ENCODE measurements at places on chromosomes 16 and 17.

GRCh38 chr16:78642621-78643285 lies 543.3 kb downstream of the WWOX start:
- no peak for DNase-seq

GRCh38 chr17:2207815-2208515 lies 95.6 kb downstream of the SMG6 start:
- DNase-seq: no peak

- no peak for DNase-seq
Observed at GRCh38 chr16:70527315-70527996, 3.8 kb downstream of the SF3B3 start.

GRCh38 chr16:29024278-29024677 lies 39.4 kb downstream of the LAT start:
- no peak for DNase-seq

DNA sequence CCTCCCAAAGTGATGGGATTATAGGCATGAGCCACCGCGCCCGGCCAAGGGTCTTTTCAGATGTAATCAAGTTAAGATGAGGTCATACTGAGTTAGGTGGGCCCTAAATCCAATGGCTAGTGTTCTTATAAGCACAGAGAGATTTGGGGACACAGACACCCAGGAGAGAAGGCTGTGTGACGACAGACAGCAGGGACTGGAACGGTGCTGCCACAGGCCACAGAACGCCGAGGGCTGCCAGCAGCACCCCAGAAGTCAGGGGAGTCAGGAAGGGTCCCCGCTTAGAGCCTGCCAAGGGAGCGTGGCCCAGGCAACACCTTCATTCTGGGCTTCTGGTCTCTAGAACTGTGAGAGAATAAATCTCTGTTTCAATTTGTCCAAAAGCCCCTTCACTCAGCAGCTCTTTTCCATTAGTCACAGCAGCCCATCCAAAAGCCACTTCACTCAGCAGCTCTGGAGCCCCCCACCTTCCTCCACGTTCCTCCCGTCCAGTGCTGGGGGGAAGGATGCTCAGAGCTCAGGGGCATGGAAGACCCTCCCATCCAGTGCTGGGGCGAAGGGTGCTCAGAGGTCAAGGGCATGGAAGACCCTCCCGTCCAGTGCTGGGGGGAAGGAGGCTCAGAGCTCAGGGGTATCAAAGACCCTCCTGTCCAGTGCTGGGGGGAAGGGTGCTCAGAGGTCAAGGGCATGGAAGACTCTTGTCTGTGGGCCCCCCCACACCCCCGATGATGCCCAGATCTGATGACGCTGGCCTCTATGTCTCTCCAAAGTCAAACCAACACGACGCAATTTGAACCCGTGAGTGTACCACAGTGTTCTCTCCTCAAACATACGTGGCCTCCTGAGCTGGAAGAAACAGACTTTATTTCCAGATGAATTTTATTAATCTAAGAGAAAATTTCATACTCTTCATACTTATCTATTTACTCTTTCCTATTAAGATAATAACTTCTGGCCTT lies 11.9 kb downstream of the RAB40B start:
- DNase-seq: no peak

- no peak for DNase-seq
Observed at GRCh38 chr17:41449008-41449407, 8.2 kb upstream of the KRT38 start.

- DNase-seq: no peak
Observed at GRCh38 chr17:75698659-75699058, 22.6 kb upstream of the ITGB4 start.

DNA sequence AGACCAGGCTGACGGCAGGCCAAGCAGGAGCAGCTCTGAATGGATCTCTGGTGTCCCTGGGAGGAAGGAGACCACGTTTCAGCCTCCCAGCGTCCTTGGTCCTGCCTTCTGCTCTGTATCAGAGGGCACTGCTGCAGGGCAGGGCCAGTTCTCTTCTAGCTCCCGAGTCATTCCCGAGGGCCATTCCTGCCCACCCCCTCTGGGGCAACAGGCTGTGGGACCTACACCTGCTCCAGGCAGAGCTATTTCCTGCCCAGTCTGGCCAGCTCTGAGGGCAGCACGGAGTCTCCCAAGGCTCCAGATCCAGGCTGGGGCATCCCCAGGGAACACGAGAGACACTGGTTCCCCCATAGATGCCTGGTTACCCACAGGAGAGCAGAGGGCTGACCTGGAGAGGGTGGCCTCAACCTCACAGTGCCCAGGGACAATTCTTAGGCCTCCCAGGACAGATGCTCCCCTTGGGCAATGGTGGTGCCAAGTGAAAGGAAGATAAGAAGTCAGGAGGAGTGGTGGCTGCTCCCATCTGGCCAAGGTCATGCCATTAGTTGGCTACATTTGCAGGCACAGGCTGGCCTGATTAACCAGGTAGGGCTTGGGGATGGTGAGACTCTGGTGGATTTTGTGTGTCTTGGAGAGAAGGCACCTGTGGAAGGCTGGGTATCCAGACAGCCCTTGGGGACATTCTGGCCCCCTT lies 2.0 kb downstream of the WFIKKN2 start:
- DNase-seq: no peak

GRCh38 chr16:11511328-11511727 lies 75.4 kb downstream of the LITAF start:
- no peak for DNase-seq

GRCh38 chr17:36732351-36732750 lies 131.0 kb downstream of the MRM1 start:
- DNase-seq: no peak

DNA sequence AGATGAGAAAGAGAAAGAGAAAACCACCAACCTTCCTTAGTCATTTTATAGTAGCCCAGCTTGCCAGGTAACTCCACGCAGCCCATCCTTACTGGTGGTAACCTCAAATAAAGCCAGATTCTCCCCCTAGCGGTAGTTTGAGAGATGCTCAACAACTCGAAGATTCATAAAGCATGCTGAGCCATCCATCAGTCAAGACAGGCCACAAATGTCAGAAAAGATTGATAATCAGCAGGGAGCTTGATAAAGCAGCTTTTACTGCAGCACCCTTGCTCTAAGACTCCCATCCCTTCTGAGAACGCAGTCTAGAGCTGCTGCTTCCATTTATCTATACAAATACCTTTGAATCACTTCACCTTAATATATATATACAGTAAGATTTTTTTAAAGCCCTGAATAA lies 451.5 kb upstream of the HSBP1 start:
- no peak for DNase-seq

GRCh38 chr16:85445779-85446222 lies 167.3 kb upstream of the GSE1 start:
- DNase-seq: no peak

DNA sequence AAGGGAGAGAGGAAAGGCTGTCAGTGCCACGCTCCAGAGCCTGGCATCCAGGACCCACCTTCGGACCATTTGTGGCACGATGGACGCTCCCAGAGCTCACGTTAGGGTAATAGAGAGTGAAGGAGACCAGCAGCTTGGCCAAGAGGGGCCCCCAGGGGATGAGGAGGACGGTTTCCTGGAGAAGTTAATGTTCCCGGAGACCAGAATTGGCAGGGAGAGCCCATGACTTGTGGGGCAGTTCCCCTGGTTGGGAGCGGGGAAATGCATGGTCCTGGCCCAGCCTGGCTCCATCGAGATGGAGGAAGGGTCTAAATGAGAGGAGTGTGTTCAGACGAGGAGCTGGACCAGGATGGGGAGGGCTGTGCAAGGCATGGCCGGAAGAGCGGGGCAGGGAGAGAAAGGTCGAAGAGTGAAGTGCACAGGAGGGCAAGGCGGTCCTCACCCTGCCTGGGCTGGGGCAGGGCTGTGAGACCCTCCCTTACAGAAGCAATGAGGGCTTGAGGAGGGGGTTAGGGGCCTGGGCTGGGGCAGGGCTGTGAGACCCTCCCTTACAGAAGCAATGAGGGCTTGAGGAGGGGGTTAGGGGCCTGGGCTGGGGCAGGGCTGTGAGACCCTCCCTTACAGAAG lies 2.9 kb upstream of the HIC1 start:
- no peak for DNase-seq

DNA sequence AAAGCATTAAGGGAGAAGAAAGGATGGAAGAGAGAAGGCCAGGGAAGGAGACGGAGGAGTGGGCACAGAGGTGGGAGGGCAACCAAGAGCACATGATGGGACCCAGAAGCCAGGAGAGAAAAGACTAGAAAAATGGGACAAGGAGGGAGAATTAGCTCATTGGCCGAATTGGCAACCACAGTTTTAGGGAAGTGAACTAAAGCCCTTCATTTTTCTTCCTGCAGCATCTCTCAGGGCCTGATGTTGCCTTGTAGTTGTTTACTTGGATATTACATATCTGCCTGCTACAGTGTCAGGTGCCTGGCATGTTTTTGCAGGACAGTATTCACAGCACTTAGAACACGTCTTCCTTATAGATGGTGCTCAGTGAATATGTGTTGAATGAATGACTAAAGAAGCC lies 19.0 kb downstream of the EMP2 start:
- DNase-seq: no peak

- no peak for DNase-seq
Observed at GRCh38 chr17:79565606-79566250, 45.1 kb downstream of the RBFOX3 start.

- no peak for DNase-seq
Observed at GRCh38 chr16:56314244-56314850, 111.0 kb downstream of the AMFR start.

DNA sequence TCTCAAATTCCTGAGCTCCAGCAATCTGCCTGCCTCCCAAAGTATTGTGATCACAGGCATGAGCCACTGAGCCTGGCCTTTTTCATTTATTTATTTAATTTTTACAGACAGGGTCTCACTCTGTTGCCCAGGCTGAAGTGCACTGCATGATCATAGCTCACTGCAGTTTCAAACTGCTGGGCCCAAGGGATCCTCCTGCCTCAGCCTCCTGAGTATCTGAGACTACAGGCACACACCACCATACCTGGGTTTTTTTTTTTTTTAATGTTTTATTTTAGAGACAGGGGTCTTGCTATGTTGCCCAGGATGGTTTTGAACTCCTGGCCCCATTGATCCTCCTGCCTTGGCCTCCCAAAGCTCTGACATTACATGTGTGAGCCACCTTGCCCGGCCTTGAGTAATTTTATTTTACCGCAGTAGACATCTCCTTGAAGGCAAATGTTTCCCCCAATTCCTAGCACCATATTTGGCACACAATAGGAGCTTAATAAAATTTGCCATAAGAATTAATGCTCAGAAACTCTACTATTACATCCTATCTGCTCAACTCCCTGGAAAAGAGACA lies 1.9 kb upstream of the EEF2K start:
- no peak for DNase-seq

GRCh38 chr17:78541488-78542206 lies 35.5 kb downstream of the DNAH17 start:
- no peak for DNase-seq

- DNase-seq: no peak
Observed at GRCh38 chr16:14500791-14501190, 129.3 kb downstream of the PARN start.

GRCh38 chr16:66503030-66503429 lies 46.9 kb downstream of the TK2 start:
- no peak for DNase-seq

GRCh38 chr16:57260294-57260929 lies 15.4 kb downstream of the ARL2BP start:
- peak; percentile 29 for DNase-seq

GRCh38 chr16:28999577-28999976 lies 14.7 kb downstream of the LAT start:
- no peak for DNase-seq

DNA sequence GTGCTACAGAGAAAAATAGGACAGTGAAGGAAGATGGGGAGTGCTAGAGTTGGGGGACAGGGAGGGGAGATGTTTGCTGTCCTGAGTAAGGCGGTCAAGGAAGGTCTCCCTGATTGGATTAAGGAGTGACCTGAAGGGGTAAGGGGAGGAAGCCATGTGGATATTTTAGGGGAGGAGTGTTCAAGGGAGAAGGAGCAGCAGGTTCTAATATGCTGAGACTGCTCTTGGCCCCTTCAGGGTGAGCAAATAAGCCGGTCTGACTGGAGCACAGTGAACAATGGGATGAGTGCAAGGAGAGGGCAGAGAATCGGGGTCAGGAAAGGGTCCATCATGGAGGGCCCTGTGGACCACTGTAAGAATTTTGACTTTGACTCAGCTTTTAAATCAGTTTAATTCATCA lies 188.8 kb downstream of the IRX3 start:
- no peak for DNase-seq

- DNase-seq: no peak
Observed at GRCh38 chr16:81586977-81587625, 142.5 kb downstream of the CMIP start.

- DNase-seq: no peak
Observed at GRCh38 chr17:49557312-49558024, 18.2 kb upstream of the NXPH3 start.

DNA sequence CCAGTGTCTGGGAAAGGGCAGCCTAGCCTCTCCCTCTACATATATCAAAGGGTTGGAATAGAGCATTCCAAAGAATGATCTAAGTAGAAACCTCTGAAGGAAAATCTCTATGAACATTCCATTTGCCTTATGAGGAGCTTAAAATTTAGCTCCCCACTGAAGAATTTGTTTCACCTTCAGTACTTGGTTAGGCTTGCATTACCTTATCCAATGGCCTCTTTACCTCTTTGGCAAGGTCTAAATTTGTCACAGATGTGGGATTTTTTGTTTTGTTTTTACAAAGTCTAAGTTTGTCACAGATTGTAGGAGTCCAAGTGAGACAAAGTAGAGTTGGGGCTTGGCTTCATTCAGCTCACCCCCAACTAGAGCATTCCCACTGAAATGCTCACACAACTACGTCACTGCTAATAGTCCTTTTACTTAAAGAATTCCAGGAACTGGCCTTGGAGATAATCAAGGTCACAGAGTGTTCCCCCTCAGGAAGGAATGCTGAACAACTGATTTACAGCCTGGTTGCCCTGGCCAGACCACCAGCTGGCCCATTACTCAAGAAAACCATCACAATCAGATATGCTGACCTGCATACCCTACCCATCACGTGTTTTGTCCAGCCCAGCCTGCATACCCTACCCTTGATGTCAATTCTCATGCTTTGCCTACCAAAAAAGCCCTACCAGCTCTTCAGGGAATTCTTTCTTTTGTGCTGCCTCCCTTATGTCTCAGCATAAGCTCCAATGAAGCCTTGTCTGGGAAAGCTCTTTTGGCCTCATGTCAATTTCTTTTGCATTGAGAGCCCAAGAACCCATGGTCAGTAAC lies 26.5 kb upstream of the PPM1D start:
- DNase-seq: no peak

DNA sequence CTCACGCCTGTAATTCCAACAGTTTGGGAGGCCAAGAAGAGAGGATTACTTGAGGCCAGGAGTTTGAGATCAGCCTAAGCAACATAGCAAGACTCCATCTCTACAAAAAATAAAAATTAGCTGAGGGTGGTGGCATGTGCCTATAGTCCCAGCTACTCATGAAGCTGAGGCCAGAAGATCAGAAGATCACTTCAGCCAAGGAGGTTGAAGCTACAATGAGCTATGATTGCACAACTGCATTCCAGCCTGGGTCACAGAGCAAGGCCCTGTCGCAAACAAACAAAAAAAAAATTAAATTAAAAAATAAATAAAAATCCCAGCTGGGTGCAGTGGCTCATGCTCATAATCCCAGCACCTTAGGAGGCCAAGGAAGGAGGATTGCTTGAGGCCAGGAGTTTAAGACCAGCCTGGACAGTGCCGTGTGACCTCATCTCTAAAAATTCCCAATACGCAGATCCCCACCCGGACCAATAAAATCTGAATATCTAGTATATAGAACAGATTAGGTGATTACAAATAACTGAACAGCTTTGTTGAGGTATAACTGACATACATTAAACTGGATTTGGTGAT lies 18.2 kb upstream of the ATF7IP2 start:
- no peak for DNase-seq

Measured in activated CD4-positive, CD25-positive, alpha-beta regulatory T cell treated with anti-CD3 and anti-CD28 coated beads, Interleukin-2, amount 50 U/mL, for 72 hours (primary cell).